ENCODE measurements at places on chromosomes 12 and 14.

DNA sequence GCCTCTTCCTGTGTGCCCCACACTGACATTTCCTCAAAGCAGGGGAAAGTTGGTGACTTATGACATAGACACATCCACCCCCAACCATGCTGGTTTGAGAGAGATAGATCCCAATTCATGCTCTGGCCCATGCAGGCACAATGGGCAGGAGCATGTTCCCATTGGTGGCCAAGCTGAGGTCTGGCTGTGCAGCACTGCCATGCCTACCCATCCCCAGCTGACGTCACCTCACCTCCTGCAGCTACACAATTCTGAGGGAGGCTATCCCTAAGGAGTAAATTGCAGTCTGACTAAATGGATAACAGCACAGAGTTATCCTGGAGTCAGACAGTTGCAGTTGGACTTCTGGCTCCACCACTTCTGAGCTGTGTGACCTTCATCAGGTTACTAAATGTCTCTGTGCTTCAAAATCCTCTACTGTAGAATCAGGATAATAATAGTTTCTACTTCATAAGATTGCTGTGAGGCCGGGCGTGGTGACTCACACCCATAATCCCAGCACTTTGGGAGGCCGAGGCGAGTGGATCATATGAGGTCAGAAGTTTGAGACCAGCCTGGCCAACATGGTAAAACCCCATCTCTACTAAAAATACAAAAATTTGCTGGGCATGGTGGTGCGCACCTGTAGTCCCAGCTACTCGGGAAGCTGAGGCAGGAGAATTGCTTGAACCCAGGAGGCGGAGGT, 323.9 kb downstream of the BCL11B start:
- DNase-seq: no peak

- no peak for DNase-seq
Measured at GRCh38 chr14:51836417-51836816, 24.0 kb upstream of the GNG2 start.

DNA sequence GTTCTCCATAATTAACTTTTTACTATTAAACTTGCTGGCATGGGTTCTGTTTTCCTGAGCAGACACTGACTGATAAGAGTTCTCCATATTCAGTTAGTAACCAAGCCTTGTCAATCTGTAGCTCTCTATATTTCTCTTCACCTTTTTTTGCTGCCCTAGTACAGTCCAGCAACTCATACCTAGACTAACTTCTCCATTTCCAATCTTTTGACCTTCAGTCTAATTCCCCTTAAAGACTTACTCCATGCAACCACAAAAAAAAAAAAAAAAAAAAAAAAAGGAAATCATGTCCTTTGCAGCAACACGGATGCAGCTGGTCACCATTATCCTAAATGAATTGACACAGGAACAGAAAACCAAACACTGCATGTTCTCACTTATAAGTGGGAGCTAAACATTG, 125.7 kb upstream of the KRAS start:
- DNase-seq: no peak

DNA sequence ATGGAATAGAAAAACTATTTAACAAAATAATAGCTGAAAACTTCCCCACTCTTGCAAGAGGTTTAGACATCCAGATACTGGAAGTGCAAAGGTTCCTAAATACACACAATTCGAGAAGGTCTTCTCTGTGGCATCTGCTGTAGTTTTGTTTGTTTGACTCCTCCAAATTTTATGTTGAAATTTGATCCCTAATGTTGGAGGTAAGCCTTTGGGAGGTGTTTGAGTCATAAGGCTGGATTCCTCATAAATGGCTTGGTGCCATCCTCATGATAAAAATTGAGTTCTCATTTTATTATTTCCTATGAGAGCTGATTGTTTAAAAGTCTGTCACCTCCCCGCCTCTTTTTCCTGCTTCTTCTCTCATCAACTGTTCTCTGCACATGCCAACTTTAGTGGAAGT, 182.7 kb downstream of the MYRFL start:
- no peak for DNase-seq

DNA sequence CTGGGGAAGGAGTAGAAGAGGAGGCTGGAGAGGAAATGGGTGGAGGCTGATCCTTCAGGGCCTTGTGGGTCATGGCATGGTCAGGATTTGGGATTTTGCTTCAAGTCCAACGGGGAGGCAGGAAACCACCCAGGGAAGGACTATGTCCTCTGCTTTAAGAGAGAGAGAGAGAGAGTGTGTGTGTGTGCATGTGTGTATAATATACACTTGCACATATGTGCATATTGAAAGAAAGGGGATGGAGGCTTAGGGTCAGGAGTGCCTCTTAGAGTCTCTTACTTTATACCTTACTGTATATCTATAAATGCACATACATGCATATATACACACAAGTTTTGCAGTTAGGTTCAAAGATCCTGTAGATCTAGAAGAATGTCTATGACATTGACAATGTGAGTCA, 94.8 kb downstream of the RGS6 start:
- DNase-seq: no peak

DNA sequence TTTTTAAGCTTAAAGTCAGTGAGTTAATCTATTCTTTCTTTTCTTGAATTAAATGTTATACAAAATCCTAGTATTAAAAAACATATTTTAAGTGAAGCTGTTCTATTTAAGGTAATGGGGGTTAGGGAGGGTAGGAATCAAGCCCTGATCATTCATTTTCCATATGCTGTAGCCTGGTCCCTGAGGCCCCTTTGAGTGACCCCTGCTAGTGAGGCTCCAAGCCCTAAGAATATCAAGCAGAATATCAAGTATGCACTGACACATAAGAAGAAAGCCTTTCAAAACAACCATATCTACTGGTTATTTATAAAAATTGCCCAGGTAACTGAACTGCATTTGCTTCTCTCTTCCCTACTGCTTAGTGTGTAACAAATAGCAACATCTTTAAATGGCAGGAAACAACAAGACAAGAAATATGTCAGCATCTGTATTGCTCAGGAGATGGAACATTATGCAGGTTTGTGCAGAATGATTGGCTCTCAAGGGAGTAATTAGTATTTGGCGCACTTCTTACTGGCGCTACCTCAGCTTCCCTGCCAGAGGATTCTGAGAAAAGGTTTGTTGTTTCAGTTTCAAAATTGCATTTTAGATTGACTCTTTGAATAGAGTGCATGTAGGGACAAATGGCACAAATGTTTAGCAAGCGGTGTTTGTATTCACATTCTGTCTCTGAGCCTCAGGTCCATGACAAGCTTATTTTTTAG, 223.0 kb downstream of the DUSP6 start:
- DNase-seq: no peak

- DNase-seq: no peak
Measured at GRCh38 chr12:42282294-42282693, 43.6 kb downstream of the ZCRB1 start.

All from activated naive CD4-positive, alpha-beta T cell (primary cell).